ENCODE measurements at places on chromosomes 5 and 9.

GRCh38 chr5:103345461-103345860 lies 86.9 kb downstream of the MACIR start:
- no peak for DNase-seq

GRCh38 chr9:93895535-93895934 lies 59.6 kb downstream of the BARX1 start:
- DNase-seq, result no peak

GRCh38 chr5:1736065-1736464 lies 63.6 kb downstream of the MRPL36 start:
- no peak for DNase-seq

GRCh38 chr5:142342128-142342981 lies 17.5 kb upstream of the SPRY4 start:
- no peak for DNase-seq

- DNase-seq, result no peak
Measured at GRCh38 chr9:93459432-93459847, 6.1 kb upstream of the FAM120AOS start.

- DNase-seq, result no peak
Measured at GRCh38 chr5:150786876-150787275, 8.3 kb downstream of the SMIM3 start.

Data from cortex of kidney (tissue), 1 donor.